NCI-H2171 (cell line): ENCODE measurements at places on chromosomes 7 and 10.

DNA sequence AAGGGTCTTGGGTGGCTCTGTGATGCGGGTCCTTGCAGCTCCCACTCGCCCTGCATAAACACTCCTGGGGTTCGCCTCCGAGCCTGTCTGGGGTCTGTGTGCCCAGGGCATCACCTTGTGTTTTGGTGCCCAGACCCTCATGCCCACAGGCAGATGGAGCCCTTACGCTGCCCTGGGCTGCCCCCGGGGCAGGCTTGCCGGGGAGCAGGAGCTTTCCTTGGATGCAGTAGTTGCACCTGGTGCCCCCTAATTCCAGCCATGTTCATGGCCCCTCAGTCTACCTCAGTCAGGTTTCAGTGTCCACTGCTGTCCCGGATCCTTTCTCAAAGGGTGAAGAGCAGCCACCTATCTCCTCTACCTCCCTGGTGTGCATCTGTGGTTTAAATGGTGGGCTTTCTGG, 396.0 kb downstream of the PTPRN2 start:
- no peak for DNase-seq

- DNase-seq, result no peak
Observed at GRCh38 chr10:110848106-110848505, 23.6 kb upstream of the PDCD4 start.

GRCh38 chr7:111678281-111678680, 116.0 kb upstream of the IMMP2L start:
- no peak for DNase-seq

DNA sequence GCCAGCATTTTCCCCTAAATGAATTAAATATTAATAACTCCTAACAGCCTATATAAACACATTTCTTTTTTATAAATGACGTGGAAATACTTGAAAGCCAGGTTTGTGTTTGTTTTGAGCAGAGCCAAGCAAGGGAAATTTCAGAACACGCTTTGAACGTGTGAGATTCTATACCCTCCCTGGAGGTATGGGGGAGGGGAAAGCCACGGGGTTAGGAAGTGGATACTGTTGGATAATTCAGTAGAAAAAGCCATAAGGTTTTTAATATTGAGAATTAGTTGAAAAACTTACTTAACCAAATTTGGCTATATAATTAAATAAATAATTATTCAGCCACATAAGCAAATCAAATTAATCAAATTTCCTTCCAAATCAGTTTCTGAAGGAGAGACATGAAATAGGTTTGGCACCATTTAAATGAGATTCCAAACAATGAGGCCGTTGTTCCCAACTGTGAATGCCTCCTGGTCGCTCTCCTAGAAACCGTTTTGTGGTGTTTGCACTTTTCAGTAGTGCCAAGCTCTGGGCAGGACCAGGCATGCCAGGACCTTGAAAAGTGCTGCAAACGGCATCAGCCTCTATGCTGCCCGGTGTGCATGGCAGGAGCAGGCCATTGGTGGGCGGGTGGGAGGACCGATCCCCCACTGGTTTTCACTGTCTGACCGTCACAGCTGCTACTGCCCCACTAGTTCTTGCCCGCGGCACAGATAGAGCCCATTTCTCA, 88.1 kb downstream of the SEPTIN14 start:
- peak; percentile 24 for DNase-seq

DNA sequence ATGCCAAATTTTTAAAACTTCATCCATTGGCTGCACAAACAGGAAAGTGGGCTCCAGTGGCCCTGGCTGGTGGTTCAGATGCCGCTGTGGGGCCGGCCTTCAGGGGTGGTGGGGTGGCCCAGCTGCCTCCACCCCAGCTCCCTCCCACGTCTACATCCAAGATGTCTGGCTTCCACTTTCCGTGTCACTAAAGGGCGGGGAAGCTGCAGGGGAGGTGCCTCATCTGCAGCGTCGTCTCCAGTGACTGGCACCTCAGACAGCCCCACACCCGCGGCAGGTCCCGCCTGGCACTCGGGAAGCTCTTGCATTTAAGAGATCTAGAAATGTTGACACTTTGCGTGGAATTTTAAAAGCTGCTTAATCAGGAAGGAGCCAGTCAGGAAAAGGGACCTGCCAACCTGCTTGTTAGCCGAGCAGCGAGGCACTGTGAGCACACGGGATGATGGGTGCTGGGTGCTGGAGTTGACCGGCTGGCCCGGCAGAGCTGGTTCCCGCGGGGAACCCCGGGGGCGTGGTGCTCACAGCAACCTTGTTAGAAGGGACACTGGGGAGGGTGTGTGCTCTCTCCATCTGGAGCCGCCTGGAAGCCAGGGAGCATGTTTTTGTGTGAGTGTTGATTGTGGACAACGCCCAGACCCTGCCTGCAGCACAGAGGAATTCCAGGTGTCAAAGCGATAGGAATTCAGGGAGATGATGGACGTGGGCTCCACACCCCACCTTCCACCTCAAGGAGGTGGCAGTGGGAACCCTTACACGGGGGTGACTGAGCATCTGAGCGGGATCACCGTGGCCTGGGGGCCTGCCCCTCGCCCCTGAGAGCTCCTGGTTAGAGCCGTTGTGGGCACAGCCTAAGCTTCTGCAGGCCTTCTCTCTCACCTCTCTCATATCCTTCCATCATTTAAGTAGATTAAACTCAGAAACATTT, 320.5 kb downstream of the PTPRN2 start:
- no peak for DNase-seq

DNA sequence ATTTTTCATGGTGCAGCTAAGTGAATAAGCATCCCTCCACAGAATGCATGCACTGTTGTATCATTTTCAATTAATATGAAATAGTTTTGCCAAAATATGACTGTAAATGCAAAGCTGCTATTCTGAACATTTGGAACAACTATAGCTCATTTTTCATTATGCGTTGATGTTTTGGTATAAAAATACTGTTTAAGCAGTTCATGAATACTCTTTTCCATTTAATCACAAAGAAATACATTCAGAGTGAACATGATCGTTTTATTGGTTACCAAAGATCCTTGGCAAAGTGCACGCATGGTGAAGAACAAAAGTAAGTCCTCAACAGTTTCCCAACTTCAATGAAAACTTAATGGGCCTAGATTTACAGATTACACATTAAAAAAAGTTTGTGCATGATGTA, 33.1 kb downstream of the SKIDA1 start:
- DNase-seq, result no peak

GRCh38 chr7:95047291-95047690, 139.9 kb downstream of the PPP1R9A start:
- DNase-seq, result no peak

- DNase-seq, result no peak
Observed at GRCh38 chr10:122132331-122132755, 138.8 kb upstream of the BTBD16 start.

DNA sequence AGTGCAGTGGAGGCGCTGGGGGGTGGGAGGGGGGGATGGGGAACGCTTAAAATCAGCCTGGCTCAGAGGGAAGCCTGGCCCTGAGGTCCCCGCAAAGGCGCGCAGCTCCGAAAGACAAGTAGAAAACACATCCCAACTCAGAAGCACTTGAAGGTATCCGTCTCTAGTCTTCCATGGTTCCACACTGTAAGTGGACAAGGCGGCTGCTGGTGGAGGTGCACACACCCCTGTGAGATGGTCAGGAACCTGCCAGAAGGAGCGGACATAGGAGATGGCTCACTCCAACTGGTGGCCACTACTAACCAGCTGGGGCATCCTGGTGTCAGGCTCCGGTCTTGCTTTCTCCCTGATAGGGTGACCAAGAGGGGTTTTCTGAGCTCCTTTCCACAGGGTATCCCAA, 41.7 kb downstream of the CTBP2 start:
- DNase-seq, result no peak

DNA sequence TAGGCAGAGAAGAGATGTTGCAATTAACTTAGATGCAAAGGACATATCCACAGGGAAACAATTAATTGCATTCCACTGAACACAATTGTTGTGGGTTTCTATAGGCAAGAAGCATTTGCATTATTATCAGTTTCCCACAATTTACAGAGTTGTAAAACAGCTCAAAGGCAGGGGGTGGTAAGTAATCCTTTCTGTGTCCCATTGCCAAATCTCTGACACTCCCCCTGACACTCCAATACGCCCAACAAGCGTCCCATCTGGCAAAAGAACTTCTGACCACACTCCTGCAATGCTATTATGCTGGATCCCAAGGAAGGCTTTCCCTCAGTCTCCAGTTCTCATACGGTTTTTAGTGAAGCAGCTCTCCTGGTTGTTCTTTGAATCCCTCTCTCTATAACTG, 179.8 kb downstream of the CXCL12 start:
- DNase-seq, result no peak

DNA sequence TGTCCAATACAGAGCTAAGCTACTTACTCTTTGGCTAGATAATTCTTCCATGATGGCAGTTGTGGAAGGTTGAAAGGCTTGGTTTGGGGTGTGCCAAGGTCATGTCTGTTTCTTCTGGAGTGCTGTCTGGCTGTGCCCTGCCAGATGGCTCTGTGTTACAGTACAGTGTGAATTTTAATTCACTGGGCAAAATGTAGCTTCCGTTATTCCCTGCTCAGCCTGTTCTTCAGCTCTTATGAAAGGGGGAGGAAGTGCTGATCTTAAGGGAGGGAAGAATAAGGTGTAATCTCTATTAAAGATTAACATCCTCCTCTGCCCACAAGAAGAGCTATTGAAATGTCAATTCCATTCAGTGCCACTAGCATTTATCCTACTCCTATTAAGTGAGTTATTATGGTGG, 52.2 kb downstream of the SND1 start:
- DNase-seq, result no peak

DNA sequence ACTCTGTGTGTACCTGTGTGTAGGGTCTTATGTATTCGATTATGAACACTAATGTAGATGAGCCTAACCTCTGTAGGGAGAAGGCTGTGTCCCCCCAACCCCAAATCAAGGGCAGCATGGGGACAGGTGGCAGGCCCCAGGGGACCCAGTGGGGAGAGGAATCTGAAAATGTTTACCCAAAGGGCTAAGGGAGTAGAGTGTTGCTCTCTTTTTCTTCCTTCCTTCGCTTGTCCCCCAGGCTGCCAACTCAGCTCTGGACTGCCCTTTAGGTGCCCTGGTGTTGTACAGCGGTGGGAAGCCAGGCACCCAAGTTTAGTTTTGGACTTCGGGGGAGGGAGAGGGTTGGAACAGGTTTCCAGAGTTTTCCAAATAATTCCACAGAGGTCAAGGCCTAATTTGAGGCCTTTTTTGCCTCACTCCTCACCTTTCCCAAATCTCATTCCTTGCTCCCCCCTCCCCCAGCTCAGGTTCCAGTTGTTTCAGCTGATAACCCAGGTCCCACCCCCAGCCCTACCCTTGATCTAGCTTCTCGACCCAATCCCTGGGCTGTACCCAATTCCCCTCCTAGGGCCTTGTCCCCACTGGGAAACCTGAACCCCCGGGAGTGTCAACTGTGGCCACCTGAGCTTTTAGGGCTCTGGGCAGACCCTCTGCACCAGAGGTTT, 9.1 kb upstream of the PAX2 start:
- no peak for DNase-seq

DNA sequence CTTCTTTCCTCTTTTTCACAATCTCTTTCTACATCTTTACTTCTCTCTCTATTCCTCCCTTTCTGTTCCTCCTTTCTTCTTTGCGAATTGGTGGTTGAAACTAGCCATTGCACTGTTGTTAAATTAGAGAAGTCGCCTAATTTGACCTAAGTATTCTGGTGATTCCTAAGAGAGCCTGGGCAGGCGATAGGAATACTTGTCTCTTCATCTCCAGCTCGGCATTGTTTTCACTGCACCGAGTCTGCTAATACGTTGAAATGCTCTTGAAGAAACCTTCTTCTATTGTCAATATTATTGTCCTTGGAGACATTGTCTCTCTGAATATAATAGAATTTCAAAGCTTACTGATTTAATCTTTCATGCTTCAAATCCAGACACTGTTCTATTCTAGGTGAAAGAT, 31.7 kb downstream of the KCND2 start:
- DNase-seq, result no peak

DNA sequence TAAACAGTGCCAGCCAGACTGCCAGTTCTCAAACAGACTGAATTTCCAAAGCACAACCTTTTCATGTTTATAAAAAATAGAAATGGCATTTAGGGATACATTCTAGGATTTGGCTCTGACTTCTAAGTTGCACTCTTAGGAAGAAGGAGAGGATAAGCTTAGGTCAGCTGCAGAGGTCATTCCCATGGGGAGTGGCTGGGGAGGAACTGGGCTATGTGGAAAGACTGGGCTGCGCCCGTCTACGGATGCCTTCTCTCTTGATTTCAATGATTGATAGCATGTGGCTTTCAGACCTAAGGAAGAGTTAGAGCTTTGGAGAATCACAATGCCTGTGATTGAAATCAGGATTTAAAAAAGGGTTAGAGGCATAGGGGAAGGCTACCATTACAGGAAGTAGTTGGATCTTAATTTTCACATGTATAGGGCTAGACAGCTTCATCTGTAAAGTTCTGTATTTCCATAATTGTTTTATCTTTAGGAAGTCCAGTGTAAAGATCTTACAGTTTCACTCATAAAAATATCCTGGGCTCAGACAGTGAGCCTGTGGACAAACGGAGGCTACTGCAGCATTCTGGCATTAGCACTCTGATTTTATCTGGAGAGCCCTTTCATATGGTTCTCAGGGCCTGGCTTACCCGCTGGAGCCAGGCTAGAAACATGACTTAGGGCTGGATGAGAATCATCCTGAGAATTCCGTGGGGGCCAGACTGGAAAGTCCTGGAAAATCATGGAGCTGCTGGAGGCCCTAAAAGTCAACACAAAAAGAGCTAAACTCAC, 29.5 kb downstream of the NUDT5 start:
- DNase-seq, result no peak

DNA sequence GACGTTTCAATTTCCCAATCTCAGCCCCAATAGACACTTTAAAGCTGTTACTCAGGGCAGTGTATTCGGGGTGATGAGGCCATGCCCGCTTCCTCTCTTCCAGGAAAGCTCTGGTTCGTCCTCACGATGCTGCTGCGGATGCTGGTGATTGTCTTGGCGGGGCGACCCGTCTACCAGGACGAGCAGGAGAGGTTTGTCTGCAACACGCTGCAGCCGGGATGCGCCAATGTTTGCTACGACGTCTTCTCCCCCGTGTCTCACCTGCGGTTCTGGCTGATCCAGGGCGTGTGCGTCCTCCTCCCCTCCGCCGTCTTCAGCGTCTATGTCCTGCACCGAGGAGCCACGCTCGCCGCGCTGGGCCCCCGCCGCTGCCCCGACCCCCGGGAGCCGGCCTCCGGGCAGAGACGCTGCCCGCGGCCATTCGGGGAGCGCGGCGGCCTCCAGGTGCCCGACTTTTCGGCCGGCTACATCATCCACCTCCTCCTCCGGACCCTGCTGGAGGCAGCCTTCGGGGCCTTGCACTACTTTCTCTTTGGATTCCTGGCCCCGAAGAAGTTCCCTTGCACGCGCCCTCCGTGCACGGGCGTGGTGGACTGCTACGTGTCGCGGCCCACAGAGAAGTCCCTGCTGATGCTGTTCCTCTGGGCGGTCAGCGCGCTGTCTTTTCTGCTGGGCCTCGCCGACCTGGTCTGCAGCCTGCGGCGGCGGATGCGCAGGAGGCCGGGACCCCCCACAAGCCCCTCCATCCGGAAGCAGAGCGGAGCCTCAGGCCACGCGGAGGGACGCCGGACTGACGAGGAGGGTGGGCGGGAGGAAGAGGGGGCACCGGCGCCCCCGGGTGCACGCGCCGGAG, 2.6 kb downstream of the GJD4 start:
- DNase-seq, result no peak

DNA sequence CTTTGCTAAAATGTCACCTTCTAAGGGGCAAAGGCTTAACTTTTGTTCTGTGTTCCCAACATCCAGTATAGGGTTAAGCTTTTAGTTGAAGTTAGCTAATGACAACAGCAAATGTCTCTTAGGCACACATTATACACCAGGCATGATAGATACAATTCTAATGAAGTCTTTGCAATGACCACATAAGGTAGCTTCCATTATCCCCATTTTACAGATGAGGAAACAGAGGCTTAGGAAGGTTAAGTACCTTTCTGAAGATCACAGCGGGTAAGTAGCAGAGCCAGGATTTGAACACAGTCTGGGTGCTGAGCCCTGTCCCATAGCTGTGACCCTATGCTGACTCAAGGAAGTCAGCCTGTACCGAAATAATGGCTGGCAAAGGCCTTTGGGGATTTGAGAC, 1.9 kb downstream of the BUD31 start:
- DNase-seq, result no peak
